ENCODE measurements at places on chromosomes 12 and 14.

- DNase-seq, result no peak
These were observed 65.3 kb downstream of the PRIMA1 start for GRCh38 chr14:93723001-93723400.

DNA sequence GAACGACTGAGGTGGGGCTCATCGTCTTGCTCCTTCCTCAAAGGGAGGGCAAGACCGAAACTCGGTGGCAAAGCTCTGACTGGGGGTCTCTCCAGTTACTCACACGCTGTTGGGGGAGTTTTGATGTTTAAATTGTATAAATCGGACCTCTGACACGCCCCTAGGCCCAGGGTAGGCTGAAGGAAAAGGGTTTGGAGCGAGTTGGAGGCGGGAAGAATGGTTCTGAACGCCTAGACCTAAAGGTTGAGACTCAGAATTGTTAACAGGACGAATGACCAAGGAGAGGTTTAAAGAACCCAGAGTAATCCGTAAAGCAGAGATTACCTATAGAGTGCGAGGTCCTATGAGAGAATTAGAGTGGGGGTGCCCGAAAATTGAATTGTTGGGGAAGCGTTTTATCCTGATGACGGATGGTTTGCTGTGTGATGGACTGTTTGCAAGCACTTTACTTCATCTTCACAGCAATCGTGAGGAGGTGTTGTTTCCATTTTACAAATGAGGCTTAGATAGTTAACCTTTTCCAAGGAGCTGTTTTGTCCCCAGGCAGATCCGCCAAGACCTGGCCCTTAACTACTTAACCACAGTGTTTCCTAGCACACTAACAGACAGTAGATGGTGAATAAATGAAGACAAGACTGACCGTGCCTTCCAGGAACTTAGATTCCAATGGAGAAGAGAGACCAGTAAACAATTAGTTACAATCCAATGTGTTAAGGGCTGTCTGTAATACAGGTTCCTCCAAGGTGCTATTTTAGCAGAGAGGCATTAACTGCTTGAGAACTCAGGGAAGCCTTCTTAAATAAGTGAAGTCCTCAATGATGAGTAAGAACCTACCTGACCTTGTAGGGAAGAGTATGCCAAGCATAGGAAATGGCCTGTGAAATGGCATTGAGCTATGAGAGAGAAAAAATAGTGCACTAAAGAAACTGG, 929 bp upstream of the UBE2N start:
- no peak for DNase-seq

DNA sequence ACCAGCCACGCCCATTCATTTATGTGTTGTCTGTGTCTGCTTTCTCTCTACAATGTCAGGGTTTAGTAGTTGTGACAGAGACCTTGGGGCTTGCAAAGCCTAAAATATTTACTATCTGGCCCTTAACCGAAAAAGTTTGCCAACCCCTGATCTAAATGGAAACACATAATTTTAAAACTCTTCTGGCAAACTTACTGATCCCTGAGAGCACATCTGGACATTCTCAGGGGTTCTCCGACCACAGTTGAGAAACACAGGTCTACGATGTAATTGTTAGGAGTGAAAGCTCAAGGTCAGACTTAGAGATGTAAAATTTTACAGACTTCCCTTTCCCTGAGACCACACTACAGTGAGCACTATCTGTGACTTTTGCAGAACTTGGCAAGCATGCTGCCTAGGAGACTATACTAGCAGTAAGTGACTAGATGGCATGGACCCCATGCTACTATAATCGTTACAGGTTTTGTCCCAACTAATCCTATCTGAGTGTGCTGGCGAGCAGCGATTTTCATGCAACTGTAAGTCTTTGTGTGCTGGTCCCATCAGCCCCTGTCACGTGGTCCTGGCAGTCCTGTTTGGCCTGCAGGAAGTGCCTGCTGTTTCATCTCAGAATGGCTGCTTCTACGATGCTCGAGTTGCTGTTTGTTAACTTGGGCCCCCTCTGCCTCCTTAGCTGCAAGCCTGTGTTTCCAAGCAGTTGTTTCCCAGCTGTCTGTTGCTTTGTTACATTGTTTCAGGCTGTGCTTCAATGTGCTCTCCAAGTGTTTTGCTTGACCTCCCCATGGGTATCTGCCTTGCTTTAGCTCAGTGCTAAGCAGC, 21.6 kb downstream of the TMTC2 start:
- DNase-seq, result no peak

- no peak for DNase-seq
These were observed 194.6 kb upstream of the FSCB start for GRCh38 chr14:44701563-44702263.

DNA sequence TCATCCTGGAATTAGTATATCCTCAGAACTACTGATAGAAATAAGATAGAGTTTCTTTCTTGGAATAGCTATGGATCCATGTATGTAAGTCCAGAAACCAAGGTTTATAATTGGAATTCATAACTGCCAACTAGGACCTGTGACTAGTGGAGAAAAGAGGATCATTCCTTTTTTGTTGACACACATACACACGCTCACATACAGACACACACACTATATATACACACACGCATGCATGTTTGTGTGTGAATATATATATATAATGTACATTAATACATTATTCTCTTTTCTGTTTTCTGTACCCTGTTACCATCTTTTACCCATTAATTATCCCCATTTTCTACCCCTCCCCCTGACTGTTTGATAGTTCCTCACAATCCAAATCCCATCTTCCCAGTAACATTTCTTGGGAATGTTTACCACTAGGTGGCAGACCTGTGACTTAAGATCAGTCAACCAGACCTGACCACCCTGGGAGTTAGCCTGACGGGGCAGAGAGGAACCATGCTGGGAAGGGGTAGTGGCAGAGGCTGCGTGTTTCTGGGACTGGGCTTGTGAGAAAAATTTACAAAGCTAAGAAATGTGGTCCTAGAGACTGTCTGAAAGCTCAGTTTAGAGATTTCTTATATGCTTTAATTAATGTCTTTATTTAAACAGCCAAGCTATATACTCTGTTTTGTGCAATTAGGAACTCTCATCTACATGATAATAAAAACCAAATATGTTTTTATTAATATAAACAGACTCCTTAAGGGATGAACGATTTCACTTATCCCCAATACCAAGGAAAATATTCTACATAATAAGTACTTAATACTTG, 308.0 kb downstream of the PPFIA2 start:
- no peak for DNase-seq

DNA sequence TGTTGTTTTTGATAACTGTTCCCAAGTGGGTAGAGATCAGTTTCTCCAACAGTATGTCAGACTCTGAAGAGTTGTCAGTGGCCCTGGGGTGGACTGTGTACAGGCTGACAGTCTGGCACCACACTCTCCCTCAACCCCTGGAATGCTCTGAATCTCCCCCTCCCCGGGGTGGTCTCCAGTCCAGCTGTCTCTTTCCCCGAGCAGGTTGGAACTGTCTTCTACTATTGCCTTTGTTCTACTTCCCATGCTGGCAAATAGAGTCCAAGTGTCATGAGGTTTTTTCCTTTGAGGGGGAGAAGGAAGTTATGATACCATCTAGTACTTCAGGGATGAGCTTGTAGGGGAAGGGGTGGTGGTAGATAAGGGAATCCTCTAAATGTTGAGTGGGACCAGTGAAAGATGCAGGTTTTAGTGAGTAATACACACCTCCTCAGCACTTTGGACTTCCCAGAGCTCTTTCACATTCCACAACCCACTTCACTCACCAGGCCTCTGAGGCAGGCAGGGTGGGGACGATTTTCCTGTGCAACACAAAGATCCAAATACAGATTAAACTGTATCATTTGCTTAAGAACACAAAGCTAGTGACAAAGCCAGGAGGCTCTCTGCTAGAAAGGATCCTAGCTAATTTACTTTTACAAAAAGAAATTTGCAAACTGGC, 170.7 kb upstream of the GZMB start:
- no peak for DNase-seq

- no peak for DNase-seq
These were observed 44.1 kb upstream of the CHST11 start for GRCh38 chr12:104412681-104413080.

GRCh38 chr14:26938054-26938453, 340.2 kb upstream of the NOVA1 start:
- DNase-seq, result no peak

DNA sequence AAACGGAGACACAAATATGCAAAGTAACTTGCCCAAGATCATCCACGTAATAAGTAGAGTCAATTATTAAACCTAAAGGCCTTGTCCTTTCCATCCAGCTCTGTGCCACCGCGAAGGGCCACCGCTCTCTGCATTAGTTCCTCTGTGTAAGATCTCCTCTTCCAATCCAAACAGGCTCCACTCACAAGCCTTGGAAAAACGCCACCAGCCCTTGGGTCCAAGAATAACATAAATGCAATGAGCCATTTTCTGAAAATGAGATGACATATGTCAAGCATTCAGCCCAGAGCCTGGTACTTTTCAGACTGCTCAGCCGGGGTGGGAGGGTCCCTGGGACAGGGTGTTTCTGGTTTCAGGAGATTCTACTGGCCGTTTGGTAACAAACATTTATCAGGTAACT, 30.0 kb downstream of the DGLUCY start:
- DNase-seq, result no peak

- no peak for DNase-seq
These were observed at the start of gene ATXN2 for GRCh38 chr12:111598637-111599452. TSS of gene ATXN2 (minus strand) at chr12:111599315. CDS start at chr12:111599034, 281 bp downstream.

GRCh38 chr12:55037351-55037987, 17.7 kb downstream of the NEUROD4 start:
- no peak for DNase-seq

GRCh38 chr14:25887251-25887878, 710.5 kb downstream of the NOVA1 start:
- DNase-seq, result no peak

DNA sequence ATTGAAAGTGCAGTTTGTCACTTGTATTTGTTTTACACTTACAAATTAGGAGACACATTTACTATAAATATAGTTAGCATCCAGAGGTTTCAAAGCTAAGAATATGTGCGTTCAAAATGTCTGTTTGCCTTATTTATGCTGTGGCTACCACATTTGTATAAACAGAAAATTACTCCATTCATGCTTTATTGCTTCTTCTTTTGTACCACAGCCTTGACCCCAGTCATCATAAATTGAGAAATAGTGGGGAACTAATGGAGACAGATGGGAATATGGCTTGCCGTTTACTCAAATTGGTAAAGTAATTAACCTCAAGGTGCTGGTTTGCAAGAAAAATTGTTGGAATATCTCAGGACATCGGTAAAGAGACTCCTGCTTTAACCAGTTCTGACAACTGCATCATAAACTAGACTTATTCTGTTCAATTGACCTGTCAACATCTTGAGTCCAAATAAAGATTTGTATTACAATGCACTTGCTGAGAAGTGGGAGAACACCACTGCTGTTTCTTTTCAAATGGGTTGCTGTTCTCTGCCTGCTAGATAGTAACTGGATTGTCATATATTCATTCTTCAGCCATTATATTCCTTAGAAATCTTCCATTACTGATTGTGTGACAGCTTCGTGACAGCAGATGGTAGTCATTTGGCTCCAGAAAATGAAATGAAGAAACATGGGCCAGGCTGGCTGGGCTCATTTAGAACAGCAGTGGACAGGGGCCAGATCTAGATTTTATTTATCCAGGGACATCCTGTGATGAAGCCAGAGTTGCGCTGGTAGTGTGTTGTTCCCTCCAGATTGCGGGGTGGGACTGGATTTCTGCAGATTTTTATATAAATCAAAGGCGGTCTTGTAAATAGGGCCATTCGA, 354.4 kb downstream of the EGLN3 start:
- no peak for DNase-seq

DNA sequence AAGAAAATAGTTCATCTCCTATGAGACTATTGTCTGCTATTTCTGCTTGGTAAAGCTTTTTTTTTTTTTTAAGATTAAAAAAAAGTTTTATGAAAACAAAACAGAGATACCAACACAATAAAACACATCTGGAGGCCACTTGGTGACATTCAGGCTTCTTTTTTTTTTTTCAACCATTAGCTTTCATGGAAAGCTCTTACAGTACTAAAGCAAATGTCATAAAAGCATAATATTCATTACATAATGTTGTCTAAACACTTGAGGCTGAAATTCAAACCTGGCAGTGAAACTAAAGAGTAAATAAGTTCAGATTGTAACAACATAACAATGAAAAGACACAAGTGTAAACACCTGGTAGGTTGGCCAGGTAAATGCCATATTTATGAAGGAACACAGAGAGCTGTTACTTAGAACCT, 14.7 kb downstream of the PRICKLE1 start:
- DNase-seq, result peak; percentile 45

DNA sequence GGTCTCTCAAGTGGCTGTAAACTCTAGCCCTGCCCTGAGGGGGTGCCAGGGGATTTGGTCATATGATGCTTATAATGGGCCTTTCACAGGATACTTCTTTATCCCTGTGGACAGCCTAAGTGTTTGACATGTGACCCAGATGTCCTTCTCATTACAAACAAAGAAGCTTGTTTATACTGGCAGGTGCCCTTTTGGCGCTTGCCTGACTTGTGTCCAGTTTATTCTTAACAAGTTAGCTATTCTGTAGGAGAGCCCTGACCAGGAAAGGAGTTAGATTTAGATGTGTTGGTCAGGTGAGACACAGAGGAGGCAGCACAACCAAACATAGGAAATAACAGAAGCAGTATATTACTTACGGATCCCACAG, 51.9 kb downstream of the CCDC91 start:
- no peak for DNase-seq

- no peak for DNase-seq
These were observed 21.2 kb downstream of the MAX start for GRCh38 chr14:65080960-65081747.

GRCh38 chr12:106035421-106035820, 103.3 kb downstream of the NUAK1 start:
- no peak for DNase-seq

- no peak for DNase-seq
These were observed 65.2 kb downstream of the ERH start for GRCh38 chr14:69332782-69333395.

All from NCI-H2081 treated with DMSO at 0.1 percent for 48 hours (cell line).